ENCODE measurements at places on chromosomes 6 and 20. TPM values are rescaled to one million over a fixed set of nuclear protein-coding genes. Genes with fewer than 3 reads are reported as not detected.
A peak's percentile ranks its signal among the peaks of the same experiment; 100 is the strongest.

GRCh38 chr20:20241976-20242375 is 125.9 kb upstream of the INSM1 start:
- no peaks in the 10 kb centered on the region for H3K36me3 ChIP-seq
- DNase-seq: no peak
- H3K4me3 ChIP-seq: no peak overlapping the region
- H3K27ac ChIP-seq: no peak overlapping the region
- 0 out of 2 replicates have a peak, but pooled peaks cover 4% of the 10 kb centered on the region for H3K27me3 ChIP-seq
- no peaks in the 10 kb centered on the region for H3K4me1 ChIP-seq

- H3K4me3 ChIP-seq: no peak overlapping the region
- peak overlapping the region; percentile 64 for H3K27ac ChIP-seq
- H3K36me3 ChIP-seq: no peaks in the 10 kb centered on the region
- H3K4me1 ChIP-seq: peaks cover 19% of the 10 kb centered on the region
These were observed 67.2 kb upstream of the RNF24 start for GRCh38 chr20:4082406-4083097.

DNA sequence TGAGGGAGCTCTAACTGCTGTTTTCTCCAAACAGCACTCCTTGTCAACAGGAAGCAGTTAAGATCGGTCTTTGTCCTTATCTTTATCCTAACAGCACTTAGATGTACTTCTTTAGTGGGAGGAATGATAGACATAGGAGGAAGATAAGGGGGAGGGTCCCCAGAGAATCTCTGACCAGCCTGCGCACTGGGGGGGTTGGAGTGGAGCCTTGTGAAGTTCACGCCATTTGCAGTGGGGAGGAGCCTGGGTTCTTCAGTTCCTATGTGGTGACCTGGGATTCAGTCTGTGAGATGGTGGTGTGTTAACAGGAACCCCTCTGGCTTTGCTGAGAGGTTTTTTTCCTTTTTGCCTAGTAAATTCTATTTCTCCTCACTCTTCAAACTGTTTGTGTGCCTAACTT is 18.1 kb upstream of the ASCC3 start:
- H3K36me3 ChIP-seq: no peaks in the 10 kb centered on the region
- no peak overlapping the region for H3K27ac ChIP-seq
- H3K27me3 ChIP-seq: no peaks in the 10 kb centered on the region
- DNase-seq: no peak

DNA sequence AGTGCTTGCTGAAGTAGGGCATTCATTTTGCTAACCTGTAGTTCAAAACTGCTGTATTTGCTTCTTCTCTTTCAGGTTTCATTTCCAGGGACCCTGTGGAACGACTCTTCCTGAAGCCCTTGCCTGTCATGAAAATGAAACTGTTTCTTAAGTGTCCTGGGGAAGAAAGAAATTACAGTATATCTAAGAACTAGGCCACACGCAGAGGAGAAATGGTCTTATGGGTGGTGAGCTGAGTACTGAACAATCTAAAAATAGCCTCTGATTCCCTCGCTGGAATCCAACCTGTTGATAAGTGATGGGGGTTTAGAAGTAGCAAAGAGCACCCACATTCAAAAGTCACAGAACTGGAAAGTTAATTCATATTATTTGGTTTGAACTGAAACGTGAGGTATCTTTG is 3.4 kb upstream of the NOL7 start:
- H3K27me3 ChIP-seq: no peaks in the 10 kb centered on the region
- peaks cover under 1% of the 10 kb centered on the region for H3K36me3 ChIP-seq
- peaks cover 17% of the 10 kb centered on the region for H3K4me1 ChIP-seq
- no peak overlapping the region for H3K27ac ChIP-seq

GRCh38 chr6:42627674-42628073 is 63.8 kb downstream of the UBR2 start:
- H3K4me3 ChIP-seq: no peak overlapping the region
- peak overlapping the region; percentile 18 for H3K27ac ChIP-seq
- no peaks in the 10 kb centered on the region for H3K4me1 ChIP-seq

Gene COL11A2
- total RNA-seq: 0.25 TPM

DNA sequence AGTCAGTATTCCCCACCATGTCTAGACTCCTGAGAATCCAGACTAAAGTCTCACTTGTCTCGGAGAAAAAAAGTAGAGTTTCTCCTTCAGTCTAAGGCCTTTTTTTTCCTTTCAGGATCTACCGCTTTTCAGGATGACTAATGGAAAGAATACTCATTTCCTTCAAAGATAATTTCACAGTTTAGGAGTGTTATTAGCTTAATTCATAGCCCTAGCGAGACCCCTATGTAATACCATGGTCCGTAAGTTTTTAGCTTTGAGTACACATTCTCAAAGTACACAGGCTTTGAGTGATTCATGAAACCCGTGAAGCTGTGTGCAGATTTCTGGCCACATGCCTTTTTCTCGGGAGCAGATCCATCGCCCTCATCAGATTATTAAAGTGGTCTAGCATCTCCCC is 133.1 kb downstream of the SOX4 start:
- peaks cover 3% of the 10 kb centered on the region for H3K4me1 ChIP-seq
- H3K27me3 ChIP-seq: no peaks in the 10 kb centered on the region
- H3K36me3 ChIP-seq: no peaks in the 10 kb centered on the region
- no peak overlapping the region for H3K4me3 ChIP-seq

DNA sequence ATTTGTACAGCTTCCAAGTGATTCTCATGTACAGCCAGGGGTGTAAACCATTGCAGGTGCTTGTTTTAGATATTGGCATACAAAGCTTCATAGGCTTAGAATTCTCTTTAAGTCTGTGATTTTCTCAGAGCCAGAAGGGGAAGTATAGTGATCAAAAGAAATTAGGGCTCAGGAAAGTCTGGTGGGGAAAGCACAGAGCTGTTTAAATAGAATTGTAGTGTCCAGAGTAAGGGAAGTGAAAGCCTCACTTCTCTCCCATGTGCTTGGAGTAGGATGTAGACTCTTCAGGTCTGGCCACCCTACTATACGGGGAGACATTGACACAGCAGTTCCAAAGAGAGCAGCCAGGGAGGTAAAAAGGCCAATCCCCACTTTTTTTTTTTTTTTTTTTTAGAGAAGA is 10.4 kb downstream of the GCNT2 start:
- no peak for DNase-seq
- no peaks in the 10 kb centered on the region for H3K27me3 ChIP-seq

GRCh38 chr6:39061182-39061581 is 12.6 kb downstream of the GLP1R start:
- 0 out of 2 replicates have a peak, but pooled peaks cover 6% of the 10 kb centered on the region for H3K27me3 ChIP-seq
- H3K4me3 ChIP-seq: no peak overlapping the region
- no peak overlapping the region for H3K27ac ChIP-seq
- no peaks in the 10 kb centered on the region for H3K36me3 ChIP-seq

GRCh38 chr6:29994826-29995225 is 52.5 kb downstream of the HLA-A start:
- H3K4me3 ChIP-seq: no peak overlapping the region
- H3K27ac ChIP-seq: no peak overlapping the region
- no peak for DNase-seq

DNA sequence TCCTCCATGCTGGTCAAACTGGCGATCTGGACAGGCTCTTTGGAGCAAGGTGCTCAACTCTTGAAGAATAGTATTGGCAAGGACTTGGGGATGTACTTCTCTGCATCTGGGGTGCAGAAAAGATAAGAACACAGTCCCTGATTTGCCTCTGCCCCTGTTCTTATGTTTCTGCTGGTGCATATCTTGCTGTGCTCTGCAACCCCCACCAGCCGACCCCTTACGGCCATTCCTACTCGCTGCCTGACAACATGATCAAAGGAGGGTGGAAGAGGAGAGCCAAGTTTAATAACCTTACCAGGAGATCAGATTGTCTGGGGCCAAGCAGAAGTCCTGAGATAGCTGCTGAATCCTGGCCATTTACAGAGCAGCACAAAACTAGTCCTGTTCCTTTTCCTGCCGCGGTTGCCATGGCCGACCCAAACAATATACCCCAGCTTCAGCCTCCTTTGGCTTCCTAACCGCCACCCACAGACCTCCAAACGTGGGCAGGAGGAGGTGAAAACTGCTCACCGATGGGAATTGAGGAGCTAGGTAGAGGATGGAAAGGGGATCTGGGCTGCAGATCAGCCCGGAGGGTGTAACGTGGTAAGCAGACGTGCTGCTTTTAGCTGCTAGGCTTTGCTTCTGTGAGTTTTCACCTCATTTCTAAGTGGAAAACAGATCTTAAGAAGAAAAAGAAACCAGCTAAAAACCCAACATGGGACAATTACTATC is 60.9 kb downstream of the ATXN1 start:
- peaks cover 40% of the 10 kb centered on the region for H3K4me1 ChIP-seq
- H3K27ac ChIP-seq: no peak overlapping the region
- DNase-seq: no peak
- H3K36me3 ChIP-seq: no peaks in the 10 kb centered on the region
- no peaks in the 10 kb centered on the region for H3K27me3 ChIP-seq

Gene TRIM10
- not detected for total RNA-seq

- no peak overlapping the region for H3K4me3 ChIP-seq
- H3K36me3 ChIP-seq: no peaks in the 10 kb centered on the region
- peaks cover 17% of the 10 kb centered on the region for H3K4me1 ChIP-seq
- DNase-seq: peak; percentile 87
- no peaks in the 10 kb centered on the region for H3K27me3 ChIP-seq
These were observed 67.8 kb downstream of the RNF182 start for GRCh38 chr6:13992417-13993055.

Gene DLL1
- total RNA-seq: 0.86 TPM

DNA sequence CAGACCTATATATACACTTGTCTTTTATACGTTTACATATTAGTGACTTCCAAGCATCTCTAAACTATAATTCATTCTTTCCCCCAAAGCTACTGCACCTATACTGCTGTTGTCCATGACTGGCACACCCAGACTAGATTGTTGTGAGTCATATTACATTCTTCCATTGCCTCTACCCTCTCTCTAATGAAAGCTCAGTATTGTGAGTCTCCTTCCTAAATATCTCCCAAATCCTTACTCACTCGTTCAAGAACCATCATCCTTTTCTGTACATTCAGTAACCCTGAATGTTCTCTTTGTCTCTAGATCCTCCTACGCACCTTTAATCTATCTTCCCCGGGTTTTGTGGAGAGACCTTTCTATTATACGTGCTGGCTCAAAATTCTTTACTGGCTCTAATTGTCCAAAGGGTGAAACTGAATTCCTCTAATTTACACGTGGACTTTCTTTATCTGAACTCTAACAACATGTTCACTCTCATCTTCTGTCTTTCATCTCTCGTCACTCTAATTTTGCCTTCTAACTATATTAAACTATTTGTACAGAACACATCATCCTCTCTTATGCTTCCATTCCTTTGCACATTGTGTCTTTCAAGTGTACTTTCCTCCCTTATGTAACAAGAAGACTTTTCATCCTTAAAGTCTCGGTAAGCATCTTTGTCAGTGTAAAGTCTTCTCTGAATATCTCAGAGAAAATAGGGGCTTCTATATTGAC is 109.3 kb downstream of the IBTK start:
- DNase-seq: peak; percentile 4
- no peaks in the 10 kb centered on the region for H3K27me3 ChIP-seq
- H3K4me1 ChIP-seq: peaks cover 10% of the 10 kb centered on the region
- H3K4me3 ChIP-seq: no peak overlapping the region
- no peaks in the 10 kb centered on the region for H3K36me3 ChIP-seq

Gene LINC00237
- not detected for total RNA-seq

DNA sequence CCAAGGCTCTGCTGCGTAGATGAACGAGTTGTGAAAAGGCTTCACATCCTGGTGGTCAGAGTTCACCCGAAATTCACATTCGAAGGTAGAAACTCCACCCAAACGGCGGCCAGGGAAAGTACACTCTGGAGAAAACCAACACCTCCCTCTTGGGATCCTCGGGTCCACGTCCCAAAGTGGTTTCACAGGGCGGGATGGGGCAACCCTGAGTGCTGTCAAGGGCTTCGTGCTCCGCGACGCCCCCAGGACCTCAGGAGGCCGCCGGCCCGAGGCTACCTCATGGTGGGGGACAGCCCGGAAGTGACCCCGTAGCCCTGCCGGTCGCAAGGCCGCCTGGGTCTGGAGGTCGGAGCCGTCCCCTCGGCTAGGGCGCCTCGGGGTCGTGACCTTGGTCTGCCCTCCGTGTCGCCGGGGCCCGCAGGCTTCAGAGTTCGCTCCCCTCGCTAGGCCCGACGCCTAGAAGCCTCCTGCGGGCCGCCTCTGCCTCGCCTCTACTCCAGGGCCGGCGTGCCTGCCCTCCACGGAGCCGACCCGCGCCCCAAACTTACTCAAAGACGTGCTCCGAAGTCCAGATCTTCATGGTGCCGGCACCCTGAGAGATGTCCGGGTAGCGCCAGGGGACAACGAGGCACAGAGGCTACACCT is at the start of gene PRELID3B:
Gene PRELID3B, minus strand, starts transcription at position 636 of the 645 bp plus-strand sequence. Its CDS starts 56 bp downstream, at position 580.
- H3K4me3 ChIP-seq: peak within 1 kb of the TSS; percentile 82
- peak within 1 kb of the TSS; percentile 52 for H3K27ac ChIP-seq
- DNase-seq: peak; percentile 67
- H3K36me3 ChIP-seq: peaks cover 11% of the 10 kb centered on the region

- H3K4me3 ChIP-seq: no peak overlapping the region
- H3K27ac ChIP-seq: no peak overlapping the region
- no peak for DNase-seq
- H3K27me3 ChIP-seq: no peaks in the 10 kb centered on the region
- no peaks in the 10 kb centered on the region for H3K36me3 ChIP-seq
These were observed 140.1 kb downstream of the CEBPB start for GRCh38 chr20:50330504-50331313.

Gene NFKBIE
- total RNA-seq: 6.3 TPM

Gene NKAIN2
- not detected for total RNA-seq

Gene KHDC1
- total RNA-seq: 0.13 TPM

Gene MAPK13
- total RNA-seq: 6.6 TPM

DNA sequence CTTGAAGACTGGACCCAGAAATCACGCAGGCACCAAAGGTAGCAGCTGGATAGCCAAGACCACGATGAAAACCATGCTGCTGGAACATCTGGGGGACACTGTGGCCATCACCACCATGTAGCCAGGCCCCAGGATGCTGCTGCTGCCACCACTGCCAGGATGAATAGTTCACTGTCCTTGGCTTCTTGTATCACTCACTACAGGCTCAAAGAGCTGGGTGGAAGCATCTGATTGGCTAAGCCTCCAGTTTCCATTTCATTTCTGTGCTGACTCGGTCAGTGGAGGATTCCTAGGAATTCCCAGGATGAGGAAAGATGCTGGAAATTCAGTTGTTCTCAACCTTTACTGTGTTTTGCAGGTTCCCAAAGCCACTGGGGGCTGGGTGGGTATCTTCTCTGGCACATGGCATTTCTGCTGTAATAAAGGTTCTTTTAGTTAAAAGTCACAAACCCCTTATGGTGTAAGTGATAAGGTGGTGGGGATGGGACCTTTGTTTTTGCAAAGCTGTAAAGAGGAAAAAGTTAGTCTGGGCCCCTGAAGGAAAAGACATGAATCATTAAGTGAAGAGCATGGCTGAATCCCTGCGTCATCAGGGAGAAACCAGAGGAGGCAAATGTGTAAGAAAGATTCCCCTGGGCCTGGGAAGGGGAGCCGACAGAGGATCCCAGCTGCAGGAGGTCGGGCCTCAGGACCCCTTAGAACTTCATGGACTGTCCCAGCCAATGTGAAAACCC is 75.6 kb upstream of the RNF24 start:
- H3K36me3 ChIP-seq: no peaks in the 10 kb centered on the region
- no peak overlapping the region for H3K4me3 ChIP-seq
- peak; percentile 87 for DNase-seq
- H3K4me1 ChIP-seq: peaks cover 9% of the 10 kb centered on the region

Gene BMP6
- 10.3 TPM for total RNA-seq

Gene TTBK1
- not detected for total RNA-seq

Measured in GM23248 (cell line).